Cardiac septum (tissue), 1 donor: ENCODE measurements at places on chromosomes 2 and 18. TPM values are rescaled to one million over a fixed set of nuclear protein-coding genes. Genes with fewer than 3 reads are reported as not detected.
A peak's percentile ranks its signal among the peaks of the same experiment; 100 is the strongest.

DNA sequence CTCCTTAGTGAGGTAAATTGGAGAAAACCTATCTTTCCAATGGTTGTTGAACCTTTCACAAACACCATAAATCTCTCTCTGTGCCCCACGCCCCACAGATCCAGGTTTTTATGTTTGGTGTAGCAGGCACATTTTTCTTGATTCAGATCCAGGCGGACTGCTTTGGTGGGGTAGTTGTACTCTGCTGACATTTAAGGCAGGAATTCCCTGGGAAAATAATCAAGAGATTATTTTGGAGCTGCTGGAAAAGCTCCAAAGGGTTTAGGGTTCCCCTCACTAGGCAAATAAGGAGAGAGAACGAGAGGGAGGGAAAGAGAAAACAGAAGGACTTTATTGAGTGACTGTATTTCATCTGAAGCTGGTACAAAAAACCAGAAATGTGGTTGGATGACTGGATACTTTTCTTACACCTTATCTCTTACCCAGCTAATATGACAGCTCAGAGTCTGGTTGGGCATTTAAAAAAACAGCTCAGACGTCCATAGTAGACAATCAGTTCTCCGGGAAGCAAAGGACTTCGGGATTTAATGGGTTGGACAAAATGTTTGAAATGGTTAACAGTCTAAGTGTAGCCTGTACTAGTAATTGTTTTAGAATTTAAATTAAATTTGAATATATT lies 3.6 kb upstream of the AQP4 start:
- no peak for DNase-seq

DNA sequence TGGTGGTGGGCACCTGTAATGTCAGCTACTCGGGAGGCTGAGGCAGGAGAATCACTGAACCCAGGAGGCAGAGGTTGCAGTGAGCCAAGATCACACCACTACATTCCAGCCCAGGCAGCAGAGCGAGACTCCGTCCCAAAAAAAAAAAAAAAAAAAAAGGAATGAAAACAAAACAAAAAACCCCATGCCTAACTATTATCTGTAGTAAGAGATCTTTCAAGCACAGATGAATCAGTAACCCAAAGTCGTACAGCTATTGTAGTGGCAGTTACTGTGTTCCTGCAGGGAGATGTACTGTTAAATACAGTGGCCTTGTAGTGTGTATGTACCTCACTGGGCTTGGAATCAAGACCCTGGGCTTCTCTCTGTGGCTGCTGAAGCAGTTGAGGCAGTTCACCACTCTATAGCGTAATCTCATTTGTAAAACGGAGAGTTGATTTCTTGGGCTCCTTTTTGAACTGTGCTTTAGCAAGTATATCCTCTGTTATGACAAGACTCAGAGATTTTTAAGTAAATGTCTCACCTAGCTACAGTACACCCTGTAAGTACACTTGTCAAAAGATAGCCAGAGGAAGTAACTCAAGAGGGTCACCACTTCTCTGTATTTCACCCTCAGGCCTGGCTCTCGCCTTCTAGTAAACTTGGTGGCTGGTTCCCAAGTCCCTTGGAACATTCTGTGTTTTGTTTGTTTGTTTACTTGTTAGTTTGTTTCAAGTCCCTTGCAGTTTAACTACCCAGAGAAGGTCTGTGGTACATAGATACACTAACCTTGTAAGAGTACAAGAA lies 109.6 kb upstream of the FOSL2 start:
- DNase-seq: no peak

DNA sequence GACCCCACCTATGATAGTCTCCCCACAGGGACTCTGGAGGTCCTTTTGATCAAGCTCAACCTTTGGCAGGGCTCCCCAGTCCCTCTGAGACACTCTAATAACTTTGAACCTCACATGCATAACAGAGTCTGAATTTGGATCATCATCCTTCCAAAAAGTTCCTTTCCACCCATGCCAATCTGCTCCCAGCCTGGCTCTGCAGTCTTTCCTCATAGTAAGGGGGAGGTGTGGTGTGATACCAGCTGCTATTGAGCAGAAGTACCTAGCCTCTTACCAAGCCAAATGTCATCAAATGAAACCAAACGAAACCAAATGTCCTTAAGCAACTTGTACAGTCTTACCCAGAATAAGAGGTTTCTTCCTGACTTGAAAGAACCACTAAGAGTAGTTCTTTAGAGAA lies 36.5 kb downstream of the DTNA start:
- no peak for DNase-seq

DNA sequence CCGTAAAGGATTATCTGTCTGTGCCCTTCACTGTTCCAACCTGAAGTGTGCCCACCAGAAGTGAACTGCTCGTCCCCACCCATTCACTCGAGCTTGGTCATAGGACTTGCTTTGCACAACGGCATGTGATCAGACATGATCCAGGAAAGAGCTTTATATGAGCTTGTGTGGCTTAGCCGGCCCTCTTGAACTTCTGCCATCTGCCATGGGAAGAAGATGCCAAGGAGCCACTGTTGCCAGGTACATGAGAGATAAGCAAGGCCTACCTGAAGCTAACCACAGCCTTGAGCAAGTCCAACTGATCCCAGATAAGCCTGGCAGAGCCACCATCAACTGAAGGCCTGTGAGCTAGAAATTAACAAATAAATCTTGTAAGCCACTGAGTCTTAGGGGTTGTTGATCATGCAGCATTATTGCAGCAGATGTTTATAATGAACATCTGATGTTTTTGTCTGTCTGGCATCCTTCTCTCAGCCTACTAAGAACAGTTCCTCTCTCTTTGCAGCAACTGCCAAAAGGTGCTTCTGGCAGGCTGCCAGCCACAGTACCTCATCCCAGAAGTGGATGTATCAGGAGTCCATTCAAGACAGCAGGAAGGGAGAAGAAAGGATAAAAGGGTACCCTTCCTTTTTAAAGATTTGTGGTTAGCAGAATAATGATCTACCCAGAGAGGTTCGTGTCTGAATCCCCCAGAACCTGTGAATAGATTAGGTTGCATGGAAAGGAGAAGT lies 16.8 kb downstream of the DBI start:
- peak; percentile 53 for DNase-seq

DNA sequence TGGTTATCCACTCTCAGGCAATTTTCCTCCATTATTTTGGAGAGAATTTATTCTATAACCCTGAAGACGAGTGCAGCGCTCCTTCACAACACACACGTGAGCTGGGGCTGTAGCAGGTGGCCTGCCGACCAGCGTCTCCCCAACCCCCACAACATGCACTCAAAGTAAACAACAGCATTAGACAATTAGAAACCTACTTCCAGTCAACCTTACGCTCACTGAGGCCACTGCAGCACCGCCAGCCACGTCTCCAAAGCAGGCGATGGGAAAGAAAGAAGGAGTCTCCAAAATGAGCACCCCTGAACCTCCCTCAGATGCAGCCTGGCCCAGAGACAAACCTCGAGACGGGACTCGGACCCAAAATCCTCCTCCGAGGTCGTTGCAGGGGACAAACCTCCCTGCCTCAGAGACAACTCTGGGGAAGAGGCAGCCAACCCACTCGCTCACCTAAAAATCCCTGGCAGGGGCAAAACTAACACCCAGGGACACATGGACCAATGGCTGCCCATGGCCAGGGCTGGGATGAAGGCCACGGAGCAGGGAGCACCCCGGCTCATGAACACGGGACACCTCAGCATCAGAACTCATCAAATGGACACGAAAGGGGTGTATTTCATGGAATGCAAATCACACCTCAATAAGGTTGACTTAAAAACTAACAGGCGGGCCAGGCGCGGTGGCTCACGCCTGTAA lies 2.6 kb downstream of the SLC66A2 start:
- DNase-seq: peak; percentile 50

SLC4A5 gene
- 3.6 TPM for total RNA-seq

CXCR2 gene
- 2.2 TPM for total RNA-seq
